ENCODE measurements at places on chromosomes 4 and X.

GRCh38 chr4:70706516-70706915, 15.2 kb upstream of the RUFY3 start:
- no peak for DNase-seq

DNA sequence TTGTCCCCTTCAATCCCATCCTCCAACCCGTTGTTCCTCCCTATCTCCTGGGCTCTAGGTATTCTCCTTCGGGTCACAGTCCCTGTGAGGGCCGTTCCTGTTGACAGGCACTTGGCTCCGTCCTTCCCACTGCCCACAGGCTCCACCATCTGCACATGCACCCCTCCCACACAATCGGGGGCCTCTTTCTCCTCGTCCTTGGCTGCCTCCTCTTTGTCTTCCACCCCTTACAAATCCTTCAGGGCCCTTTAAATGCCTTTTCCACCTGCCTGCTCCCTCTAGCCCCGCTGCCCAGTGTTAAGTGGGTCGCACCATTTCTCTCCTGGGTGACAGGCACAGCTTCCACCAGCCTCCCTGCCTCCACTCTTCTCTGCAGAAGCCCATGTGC, 2.7 kb upstream of the AVPR2 start:
- no peak for DNase-seq

GRCh38 chr4:114879916-114880669, 233.3 kb downstream of the NDST4 start:
- DNase-seq, result peak; percentile 64

GRCh38 chr4:140095694-140096482, 58.1 kb downstream of the MAML3 start:
- DNase-seq, result no peak

DNA sequence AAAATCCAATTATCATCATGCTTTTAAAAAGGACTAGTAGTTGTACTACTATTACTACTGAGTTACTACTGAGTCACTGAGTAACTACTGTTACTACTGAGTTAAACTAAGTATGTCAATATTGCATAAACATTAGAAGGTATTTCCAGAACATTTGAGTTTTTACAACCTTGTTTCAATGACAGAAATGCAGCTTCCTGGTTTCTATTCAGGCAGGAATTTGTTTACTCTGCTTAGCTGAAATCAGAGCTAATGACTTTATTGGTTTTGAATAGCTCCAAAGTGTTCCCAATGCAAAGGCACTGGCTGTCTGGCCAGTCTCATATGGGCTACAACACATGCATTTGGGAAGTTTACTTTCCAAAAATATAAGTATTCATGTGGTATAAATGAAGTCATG, 12.0 kb downstream of the RPS6KA6 start:
- no peak for DNase-seq

GRCh38 chr4:56739066-56739777, 58.1 kb upstream of the HOPX start:
- DNase-seq, result no peak

GRCh38 chr4:186627226-186627865, 72.0 kb upstream of the MTNR1A start:
- DNase-seq, result no peak

GRCh38 chr4:149987330-149988086, 90.7 kb upstream of the DCLK2 start:
- DNase-seq, result no peak

- DNase-seq, result no peak
Observed at GRCh38 chr4:161604516-161605300, 559.1 kb downstream of the FSTL5 start.

DNA sequence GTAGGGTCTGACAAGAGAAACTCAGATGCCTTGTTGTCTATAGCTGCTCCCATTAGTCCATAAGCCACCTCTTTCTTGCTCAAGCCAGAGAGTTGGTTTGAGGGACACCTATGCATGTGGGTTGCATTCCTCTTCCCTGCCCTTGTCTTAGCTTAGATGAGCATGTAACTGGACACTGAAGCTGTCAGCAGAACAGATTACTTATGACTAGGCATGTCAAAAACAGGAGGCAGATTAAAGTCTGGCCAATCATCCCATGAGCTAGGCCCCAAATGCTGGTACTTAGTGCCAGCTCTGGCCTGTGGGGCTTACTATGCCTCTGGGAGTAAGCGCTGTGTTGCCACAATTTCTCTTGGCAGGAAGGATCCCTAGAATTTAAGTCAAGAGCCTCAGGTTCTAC, 215.2 kb downstream of the AR start:
- no peak for DNase-seq

DNA sequence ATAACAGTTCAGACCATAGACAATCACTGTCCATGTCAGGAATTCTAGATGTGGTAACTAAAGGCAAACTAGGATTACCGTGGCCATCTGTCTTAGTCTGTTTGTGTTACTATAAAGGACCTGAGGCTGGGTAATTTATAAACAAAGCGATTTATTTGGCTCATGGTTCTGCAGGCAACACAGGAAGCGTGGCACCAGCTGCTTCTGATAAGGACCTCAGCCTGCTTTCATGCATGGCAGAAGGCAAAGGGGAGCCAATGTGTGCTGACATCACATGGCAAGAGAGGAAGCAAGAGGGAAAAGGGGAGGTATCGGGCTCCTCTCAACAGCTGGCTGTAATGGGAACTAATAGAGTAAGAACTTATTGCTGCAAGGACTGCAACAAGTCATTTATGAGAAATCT, 376.7 kb downstream of the GPM6A start:
- no peak for DNase-seq

DNA sequence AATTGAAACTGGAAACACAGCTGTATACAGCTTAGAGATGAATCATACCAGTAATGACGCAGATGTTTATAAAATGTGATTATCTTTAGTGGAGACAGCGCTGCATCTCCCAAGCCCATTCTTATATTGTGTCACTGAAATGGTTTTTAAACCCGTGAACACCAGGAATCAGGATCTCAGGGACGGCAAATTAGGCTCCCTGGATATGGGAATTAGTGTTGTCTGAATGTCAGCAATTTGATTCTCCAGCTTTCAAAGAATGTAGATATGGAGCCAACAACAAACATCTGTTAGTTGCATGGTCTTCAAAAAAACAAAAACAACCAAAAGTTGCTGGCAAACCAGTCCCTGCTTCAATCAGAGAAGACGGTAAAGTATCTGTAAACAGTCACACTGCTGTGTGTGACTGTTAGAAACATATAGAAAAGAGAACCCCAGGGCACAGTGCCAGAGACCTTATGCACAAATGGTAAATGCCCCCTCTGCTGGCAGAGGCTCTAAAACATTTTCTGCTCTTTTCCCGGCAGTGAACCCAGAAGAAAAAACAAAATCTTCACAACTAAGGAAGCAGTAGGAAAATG, 351.9 kb upstream of the FTHL17 start:
- DNase-seq, result peak; percentile 12

DNA sequence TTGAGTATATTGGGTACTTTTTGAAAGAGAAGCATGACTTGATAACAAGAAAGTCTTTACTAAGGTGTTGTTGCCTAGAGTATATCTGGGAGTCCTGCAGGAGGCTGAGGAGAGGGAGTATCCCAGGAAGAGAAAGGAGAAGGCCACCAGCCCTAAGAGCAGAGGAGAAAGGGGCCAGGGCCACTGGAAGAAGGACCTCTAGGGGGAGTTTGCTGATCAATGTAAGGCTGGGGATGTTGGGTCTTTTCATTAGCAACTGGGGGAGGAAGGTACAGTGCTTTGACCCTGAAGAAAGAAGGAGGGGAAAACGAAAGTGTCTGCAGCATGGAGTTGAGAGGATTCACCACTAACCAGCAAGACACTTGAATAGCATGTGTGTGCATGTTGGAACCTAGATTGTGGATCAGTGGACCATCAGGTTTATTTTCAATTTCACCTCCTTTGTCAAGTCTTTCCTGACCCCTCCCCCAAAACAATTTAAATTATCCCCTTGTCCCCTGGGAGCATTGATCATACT, 4.5 kb downstream of the SMIM9 start:
- DNase-seq, result no peak

DNA sequence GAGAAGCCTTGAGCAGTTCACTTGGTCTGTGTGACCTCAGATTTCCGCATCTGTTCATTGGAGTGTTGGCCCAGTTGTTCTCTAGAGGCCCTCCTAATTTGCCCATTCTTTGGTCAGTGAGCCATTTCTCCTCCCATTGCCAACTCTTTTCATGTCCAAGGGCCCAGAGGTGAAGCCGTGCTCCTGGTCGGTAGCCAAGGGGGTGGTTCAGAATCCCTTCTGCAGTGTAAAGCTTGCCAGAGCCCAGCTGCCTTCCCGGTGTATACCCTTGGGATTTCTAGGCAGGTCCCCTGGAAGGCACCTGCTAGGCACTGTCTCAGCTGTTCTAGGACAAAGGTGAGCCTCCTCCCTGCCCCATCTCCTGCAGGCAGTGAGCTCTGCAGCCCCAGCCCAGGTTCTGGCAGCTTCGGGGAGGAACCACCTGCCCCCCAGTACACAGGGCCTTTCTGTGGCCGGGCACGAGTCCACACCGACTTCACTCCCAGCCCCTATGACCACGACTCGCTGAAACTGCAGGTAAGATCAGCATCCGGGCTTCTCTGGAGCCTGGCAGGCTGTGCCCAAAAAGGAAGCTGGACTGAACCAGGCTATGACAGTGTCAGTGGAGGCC, 12.3 kb downstream of the SASH3 start:
- DNase-seq, result no peak
